Activated T-helper 1 cell treated with anti-CD3 and anti-CD28 coated beads, Interleukin-12 subunit alpha, Interleukin-12 subunit beta, Interleukin-2, Interleukin-4 antibody, amounts not matched to agents 30 ng/mL and 10 ng/mL and 1 ng/mL, durations not matched to agents 14 hours and 24 hours and 36 hours (primary cell): ENCODE measurements at places on chromosomes 3 and 15. TPM values are rescaled to one million over a fixed set of nuclear protein-coding genes. Genes with fewer than 3 reads are reported as not detected.

DNA sequence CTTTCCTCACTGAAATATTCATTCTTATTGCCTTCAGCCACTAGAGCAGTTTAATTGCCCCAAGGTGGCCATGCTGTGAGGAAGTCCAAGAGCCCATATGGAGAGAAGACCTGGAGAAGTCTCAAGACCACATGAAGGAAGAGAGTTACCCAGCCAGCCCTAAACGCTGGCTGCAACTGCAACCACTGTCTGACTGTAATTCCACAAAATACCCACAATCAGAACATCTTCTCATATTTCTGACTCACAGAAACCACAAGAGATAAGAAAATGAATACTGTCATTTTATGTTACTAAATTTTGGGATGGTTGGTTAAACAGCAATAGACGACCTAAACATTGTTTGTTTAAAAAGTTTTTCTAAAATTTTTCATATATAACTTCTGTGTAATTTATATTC lies 14.7 kb upstream of the SST start:
- no peak for DNase-seq
- no peak overlapping the region for H3K4me3 ChIP-seq
- no peaks in the 10 kb centered on the region for H3K36me3 ChIP-seq
- H3K27me3 ChIP-seq: peaks cover 28% of the 10 kb centered on the region
- no peak overlapping the region for H3K27ac ChIP-seq

- peaks cover 15% of the 10 kb centered on the region for H3K4me1 ChIP-seq
- H3K27ac ChIP-seq: no peak overlapping the region
- H3K36me3 ChIP-seq: peaks cover 4% of the 10 kb centered on the region
- no peak overlapping the region for H3K4me3 ChIP-seq
- peaks cover 1% of the 10 kb centered on the region for H3K27me3 ChIP-seq
These were observed 173.0 kb downstream of the ADAMTS17 start for GRCh38 chr15:100168787-100169186.

- no peak overlapping the region for H3K4me3 ChIP-seq
- H3K36me3 ChIP-seq: no peaks in the 10 kb centered on the region
- DNase-seq: no peak
- no peaks in the 10 kb centered on the region for H3K4me1 ChIP-seq
These were observed 53.5 kb upstream of the LRRN1 start for GRCh38 chr3:3745693-3746092.

- H3K36me3 ChIP-seq: no peaks in the 10 kb centered on the region
- no peak overlapping the region for H3K27ac ChIP-seq
These were observed 3.1 kb upstream of the NR1I2 start for GRCh38 chr3:119778811-119779210.

GRCh38 chr3:17949101-17949500 lies 206.7 kb upstream of the TBC1D5 start:
- peaks cover 3% of the 10 kb centered on the region for H3K27me3 ChIP-seq
- no peak overlapping the region for H3K4me3 ChIP-seq
- H3K4me1 ChIP-seq: no peaks in the 10 kb centered on the region
- DNase-seq: no peak

- peaks cover 26% of the 10 kb centered on the region for H3K36me3 ChIP-seq
- no peak for DNase-seq
- H3K4me3 ChIP-seq: no peak overlapping the region
- no peak overlapping the region for H3K27ac ChIP-seq
These were observed 41.7 kb upstream of the SEC22A start for GRCh38 chr3:123159926-123160635.

- H3K27ac ChIP-seq: no peak overlapping the region
- DNase-seq: no peak
- H3K4me1 ChIP-seq: no peaks in the 10 kb centered on the region
- no peak overlapping the region for H3K4me3 ChIP-seq
- no peaks in the 10 kb centered on the region for H3K36me3 ChIP-seq
These were observed 80.2 kb downstream of the MTHFS start for GRCh38 chr15:79816571-79816970.

DNA sequence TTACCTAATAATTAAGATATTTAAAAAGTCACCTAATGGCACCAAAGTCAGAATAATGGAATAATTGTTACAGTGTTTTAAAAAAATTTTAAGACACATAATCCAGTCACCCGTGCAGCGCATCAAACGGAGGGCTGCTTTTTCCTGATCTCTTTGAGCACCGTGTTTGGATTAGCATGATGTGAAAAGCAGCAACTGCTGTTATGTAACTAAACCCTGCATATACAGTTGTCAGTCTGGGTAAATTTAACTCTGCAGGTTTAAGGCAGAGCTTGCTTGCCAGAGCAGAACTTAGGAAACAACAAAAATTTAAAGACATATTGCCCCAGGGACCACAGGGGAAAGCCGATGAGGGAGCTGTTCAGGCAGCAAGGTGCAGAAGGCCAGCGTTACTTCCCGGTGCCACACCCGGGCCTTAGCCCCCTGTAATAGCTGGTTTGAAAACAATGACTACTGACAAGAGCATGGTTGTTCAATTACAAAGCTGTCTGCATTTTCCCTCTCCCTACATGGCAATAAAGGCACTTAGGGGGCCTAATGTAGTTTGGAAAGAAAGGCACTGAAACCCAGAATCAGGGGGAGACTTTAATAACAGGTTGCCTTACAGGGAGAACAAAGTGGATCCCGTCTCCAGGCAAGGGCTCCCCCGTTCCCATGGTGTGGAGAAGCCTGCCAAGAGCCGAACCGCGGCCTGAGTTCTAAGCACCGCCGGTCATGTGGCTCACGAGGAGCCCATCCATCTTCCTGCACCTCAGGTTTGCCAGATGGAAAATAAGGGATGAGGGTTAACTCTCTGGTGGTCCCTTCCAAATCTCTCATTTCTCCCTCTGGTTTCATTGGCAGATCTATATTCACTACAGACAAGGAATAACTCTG lies 32.2 kb downstream of the RORA start:
- H3K27me3 ChIP-seq: peaks cover 12% of the 10 kb centered on the region
- no peak overlapping the region for H3K27ac ChIP-seq
- no peaks in the 10 kb centered on the region for H3K36me3 ChIP-seq

DNA sequence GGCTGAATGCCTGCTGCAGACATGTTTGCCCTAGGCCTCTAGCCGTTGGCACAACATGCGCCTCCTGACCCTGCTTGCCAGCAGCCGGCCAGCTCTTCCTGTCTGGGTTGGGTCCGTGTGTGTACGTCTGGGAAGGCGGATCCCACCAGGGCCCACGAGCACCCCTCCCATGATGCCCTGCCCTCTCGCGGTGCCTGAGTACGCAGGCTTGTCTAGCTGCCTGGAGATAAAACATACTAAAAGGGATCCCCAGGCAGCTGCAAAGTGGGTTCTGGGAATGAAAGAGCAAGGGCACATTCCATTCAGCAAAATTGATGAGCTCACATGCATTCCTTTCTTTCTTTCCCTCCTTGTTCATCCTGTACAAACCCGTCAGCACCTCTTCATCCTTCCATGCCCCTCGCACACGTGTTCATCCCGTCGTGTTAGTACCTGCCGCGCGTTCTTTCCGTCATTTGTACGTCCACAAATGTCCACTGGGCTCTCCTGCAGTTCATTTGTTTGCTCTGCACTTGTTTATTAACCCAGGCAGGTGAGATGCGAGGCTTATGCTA lies 74.3 kb downstream of the FBLN2 start:
- H3K4me3 ChIP-seq: no peak overlapping the region
- no peaks in the 10 kb centered on the region for H3K4me1 ChIP-seq
- no peak for DNase-seq
- no peak overlapping the region for H3K27ac ChIP-seq
- peaks cover 2% of the 10 kb centered on the region for H3K27me3 ChIP-seq
- no peaks in the 10 kb centered on the region for H3K36me3 ChIP-seq

DNA sequence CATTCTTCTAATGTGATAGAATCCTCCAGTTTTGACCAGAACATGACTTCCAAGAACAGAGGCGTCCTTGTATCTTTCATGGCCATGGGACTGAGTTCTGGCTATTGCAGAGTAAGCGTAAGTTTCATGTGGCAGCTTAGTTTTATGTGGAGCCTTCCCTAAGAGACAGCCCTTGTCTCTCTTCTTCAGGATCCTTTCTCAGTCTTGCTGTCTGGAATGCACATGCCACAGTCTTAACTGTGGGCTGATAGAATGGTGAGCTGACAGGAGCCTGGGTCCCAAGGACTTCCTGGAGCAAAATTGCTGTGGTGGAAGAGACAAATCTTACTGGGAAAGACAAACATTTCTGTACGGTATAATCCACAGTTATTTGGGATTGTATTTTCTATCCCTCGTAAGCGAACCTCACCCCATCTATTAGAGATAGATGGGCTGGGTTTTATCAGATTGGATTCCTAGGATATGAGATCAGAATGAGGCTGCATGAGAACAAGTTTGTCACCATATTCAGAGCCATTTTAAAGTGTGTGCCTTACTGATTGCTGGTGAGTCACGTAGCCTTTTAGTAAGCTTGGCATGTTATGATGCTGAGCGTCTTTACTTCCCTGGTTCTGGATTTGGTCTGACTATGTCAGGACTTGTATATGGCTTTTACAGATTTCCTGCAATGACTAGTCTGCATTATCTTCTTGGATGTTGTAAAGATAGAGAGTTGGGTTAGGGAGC lies 32.8 kb downstream of the CDIN1 start:
- no peak overlapping the region for H3K27ac ChIP-seq
- H3K36me3 ChIP-seq: no peaks in the 10 kb centered on the region
- DNase-seq: no peak
- H3K4me1 ChIP-seq: no peaks in the 10 kb centered on the region
- H3K4me3 ChIP-seq: no peak overlapping the region
- H3K27me3 ChIP-seq: no peaks in the 10 kb centered on the region

- no peaks in the 10 kb centered on the region for H3K4me1 ChIP-seq
- no peak overlapping the region for H3K4me3 ChIP-seq
- no peak for DNase-seq
- peaks cover 2% of the 10 kb centered on the region for H3K27me3 ChIP-seq
- H3K36me3 ChIP-seq: no peaks in the 10 kb centered on the region
These were observed 58.8 kb upstream of the ARL6 start for GRCh38 chr3:97705764-97706163.

DNA sequence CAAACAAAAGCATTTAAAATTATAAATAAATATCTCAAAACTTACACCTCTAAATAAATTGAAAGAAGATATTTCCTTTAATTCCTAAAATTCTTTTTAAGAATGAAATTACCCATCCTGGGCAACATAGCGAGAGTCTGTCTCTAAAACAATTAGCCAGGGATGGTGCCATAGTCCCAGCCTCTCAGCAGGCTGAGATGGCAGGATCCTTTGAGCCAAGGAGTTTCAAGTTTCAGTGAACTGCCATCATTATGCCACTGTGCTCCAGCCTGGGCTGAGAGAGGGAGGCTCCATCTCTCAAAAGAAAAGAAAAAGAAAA lies 25.4 kb downstream of the AADAC start:
- no peak overlapping the region for H3K27ac ChIP-seq
- H3K36me3 ChIP-seq: no peaks in the 10 kb centered on the region
- DNase-seq: no peak
- no peak overlapping the region for H3K4me3 ChIP-seq
- H3K27me3 ChIP-seq: peaks cover 22% of the 10 kb centered on the region

GRCh38 chr15:33535135-33535534 lies 224.4 kb downstream of the RYR3 start:
- no peak overlapping the region for H3K4me3 ChIP-seq
- no peak overlapping the region for H3K27ac ChIP-seq
- H3K4me1 ChIP-seq: no peaks in the 10 kb centered on the region
- no peak for DNase-seq
- H3K36me3 ChIP-seq: no peaks in the 10 kb centered on the region

DNA sequence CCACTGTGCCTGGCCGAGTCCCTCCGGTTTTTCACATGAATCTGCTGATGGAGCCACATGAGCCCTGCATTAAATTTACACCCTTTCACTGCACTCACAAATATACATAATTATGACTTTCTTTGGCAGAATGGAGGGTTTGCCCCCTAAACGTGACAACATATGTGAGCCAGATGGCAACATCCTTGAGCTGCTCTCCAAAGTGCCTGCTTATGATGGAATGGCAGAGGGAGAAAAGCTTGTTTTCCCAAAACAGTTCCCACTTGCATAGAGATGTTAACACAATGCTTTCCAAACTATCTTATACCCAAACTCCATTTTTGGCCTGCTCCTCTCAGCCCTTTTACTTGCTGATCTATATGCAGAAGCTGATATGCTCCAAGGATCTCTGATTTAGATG lies 54.9 kb downstream of the ABCC5 start:
- no peaks in the 10 kb centered on the region for H3K4me1 ChIP-seq
- no peak overlapping the region for H3K4me3 ChIP-seq
- no peak overlapping the region for H3K27ac ChIP-seq
- no peaks in the 10 kb centered on the region for H3K27me3 ChIP-seq

- H3K4me3 ChIP-seq: no peak overlapping the region
- peaks cover 8% of the 10 kb centered on the region for H3K4me1 ChIP-seq
These were observed 1.1 kb downstream of the TM4SF4 start for GRCh38 chr3:149475451-149476060.

DNA sequence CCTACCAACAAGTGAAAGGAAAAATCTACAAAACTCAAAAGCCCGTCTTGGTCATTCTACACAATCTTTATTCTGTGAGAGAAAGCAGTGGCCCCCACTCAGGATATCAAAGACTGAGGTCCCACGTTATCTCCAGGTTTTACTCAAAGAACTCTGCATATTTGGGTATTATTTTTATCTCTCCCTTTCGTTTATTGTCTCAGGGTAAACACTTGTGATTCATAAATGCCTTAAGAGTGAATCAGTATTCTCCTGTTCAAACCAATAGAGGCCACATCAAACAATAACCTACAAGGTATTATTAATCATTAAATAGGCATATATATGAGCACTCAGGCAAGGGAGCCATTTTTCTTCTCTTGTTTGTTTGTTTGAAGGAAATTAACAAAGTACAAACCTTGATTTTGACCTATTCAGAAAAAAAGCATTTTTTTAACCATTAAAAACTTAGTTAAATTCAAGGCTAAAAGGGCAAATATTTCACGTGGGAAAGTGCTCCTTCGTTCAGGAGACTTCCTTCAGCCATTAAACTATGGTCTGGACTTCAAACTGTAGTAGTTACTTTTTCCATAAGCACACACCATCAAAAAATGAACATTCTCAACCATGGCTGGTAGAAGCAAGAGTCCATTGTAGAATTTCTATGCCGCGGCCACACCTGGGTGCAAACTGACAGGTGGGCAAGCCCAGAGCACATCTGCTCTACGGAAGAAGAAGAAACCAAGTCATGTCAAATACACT lies 13.9 kb upstream of the HES1 start:
- H3K4me3 ChIP-seq: no peak overlapping the region
- H3K27me3 ChIP-seq: peaks cover 65% of the 10 kb centered on the region
- H3K4me1 ChIP-seq: no peaks in the 10 kb centered on the region
- DNase-seq: no peak
- H3K27ac ChIP-seq: no peak overlapping the region
- H3K36me3 ChIP-seq: peaks cover 3% of the 10 kb centered on the region

GRCh38 chr15:56934269-56934668 lies 15.8 kb downstream of the TCF12 start:
- peaks cover 34% of the 10 kb centered on the region for H3K4me1 ChIP-seq
- no peak for DNase-seq
- no peak overlapping the region for H3K27ac ChIP-seq
- H3K36me3 ChIP-seq: peaks cover 37% of the 10 kb centered on the region

CHRM5 gene
- total RNA-seq: not detected in 2 replicates

SIDT1 gene
- 11.3 and 12.2 TPM in 2 replicates for total RNA-seq

GABRR3 gene
- not detected in 2 replicates for total RNA-seq

ROBO2 gene
- total RNA-seq: not detected in 2 replicates

UQCRC1 gene
- 191 and 193 TPM in 2 replicates for total RNA-seq

PLAAT1 gene
- not detected in 2 replicates for total RNA-seq

PLCB2 gene
- total RNA-seq: 88.5 and 89.0 TPM in 2 replicates

SHISA5 gene
- 90.1 and 92.5 TPM in 2 replicates for total RNA-seq
